CD8-positive, alpha-beta memory T cell (primary cell): ENCODE measurements at places on chromosomes 3 and 15.

DNA sequence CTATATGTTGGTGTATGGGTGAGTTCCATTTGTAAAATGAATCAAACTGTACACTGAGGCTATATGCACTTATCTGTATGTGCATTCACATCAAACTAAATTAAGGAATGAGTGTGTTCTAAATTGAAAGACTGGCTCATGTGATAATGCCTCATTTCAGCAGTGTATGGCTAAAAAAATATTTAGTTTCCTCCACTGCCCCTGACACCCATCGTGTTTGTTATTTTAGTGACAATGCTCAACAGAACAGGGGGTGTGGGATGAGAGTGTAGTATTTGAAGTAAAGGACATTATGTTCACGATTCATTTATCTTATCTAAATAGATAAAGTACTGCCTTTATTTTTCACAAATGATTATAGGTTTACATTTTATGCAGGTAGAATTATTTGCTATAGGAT lies 301.1 kb upstream of the ARPP21 start:
- no peak for DNase-seq

DNA sequence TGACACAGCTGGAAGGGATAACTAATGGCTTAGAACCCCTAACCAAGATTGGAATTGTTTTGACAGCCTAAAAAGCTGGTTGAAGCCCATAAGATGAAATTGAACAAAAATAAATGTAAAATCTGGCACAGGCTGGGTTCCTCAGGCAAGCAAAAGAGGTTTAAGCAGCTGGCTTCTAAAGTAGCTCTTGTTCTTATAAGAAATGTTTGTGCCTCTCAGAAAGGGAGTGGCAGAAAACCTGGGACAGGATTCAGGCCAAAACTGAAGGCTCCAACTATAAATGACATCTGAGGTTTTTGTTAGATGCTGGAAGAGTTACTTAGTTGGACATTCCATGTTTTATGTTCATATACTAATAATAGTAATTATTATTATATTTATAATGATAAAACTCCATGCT lies 378.3 kb downstream of the CNTN4 start:
- DNase-seq: no peak

- DNase-seq: no peak
Measured at GRCh38 chr3:5650303-5650702, 462.8 kb downstream of the EDEM1 start.

DNA sequence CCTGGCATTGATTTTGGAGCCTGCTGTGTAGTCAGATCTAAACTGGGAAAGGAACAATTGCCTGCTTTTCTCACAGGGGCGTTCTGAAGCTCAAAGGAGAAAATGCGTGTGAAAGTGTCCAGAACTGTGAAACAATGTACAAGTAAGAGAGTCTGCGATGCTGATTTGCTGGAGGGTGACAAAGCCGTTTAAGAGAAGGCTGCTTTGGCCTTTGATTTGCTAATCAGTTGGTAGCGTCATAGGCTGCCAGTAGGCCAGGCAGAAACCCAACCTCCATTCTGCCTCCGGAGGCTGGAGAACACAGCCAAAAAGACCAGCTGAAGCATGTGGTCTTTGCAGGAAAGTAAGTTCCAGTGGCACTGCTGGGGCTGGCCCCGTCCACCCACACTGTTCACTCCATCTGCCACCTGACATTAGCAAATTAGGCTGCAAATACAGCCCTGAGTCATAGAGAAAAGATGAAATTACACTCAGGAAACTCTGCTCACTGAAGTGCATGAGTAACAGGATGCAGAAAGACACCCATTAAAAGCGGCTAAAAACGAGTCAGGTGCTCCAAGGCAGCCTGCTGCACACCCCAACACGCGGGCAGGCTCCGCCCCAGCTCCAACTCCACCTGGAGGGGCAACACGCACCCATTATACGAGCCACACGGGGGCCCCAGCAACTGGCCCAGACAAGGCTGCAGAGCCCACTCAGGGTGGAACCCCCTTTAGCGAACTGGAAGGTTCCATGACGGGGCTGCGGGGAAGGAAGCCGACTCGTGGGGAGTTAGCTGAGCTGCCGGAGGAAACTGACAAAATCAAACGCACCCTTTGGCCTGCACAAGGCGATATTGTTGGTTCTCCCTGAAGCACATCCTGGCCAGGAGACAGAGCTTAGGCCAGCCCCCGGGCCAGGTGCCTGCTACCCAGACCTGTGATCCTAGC lies 31.6 kb downstream of the ZDHHC19 start:
- peak; percentile 89 for DNase-seq

DNA sequence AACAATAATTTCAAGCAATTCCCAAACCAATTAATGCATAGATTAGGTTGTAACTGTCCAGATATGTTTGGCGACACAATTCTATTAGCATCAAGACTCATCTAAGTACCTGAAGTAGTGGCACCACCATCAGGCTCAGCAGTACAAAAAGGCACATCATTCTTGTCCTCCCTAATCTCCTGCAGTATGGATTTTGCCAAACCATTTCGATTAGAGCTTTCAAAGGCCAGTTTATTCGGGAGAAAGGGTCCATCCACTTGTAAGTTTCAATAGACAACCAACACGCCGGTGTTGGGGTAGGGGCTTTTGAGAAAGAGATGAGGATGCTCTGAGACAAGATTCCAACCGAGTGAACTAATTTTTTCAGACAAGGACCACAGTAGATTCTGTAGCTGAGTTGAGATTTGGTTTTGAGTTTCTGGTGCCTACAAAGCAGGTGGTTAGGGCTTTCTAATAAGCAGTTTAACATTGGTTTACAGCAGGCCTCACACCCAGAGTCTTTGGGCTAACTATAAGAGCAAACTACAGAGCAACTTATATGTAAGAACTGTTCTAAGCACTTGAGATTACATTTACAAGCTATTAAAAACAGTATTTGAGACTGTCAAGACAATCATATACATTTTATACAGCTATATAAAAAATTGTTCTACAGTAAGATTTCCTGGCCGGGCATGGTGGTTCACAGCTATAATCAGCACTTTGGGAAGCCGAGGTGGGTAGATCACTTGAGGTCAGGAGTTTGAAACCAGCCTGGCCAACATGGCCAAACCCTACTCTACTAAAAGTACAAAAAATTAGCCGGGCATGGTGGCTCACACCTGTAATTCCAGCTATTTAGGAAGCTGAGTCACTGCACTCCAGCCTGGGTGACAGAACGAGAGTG lies 4.5 kb downstream of the RPL22L1 start:
- no peak for DNase-seq

GRCh38 chr3:106823701-106824100 lies 553.5 kb upstream of the CCDC54 start:
- no peak for DNase-seq

DNA sequence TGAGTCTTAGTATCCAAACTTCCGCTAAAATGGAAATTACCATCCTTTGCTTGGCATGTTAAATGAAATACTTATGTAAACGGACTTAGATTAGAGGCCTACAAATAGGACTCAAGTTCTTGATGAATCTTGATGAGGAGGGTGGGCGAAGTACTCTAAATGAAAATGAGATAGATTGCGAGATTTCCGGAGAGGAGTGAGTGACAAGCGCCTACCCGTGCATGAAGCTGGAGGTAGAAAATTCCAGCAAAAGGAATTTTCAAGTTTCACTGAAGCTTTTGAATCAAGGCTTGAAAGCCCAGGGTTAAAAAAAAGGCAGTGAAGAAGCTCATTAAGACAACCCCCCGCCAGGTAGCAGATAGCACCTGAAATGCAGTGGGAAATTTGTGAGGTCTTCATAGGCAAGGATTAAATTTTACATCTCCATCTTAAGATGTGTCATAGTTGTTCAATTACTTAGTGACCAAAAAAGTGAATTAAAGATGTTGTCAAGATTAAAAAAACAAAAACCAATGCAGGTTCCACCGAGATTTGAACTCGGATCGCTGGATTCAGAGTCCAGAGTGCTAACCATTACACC lies 655 bp upstream of the RAB11A start:
- DNase-seq: no peak

- no peak for DNase-seq
Measured at GRCh38 chr15:87209891-87210689, 1046.4 kb downstream of the NTRK3 start.

DNA sequence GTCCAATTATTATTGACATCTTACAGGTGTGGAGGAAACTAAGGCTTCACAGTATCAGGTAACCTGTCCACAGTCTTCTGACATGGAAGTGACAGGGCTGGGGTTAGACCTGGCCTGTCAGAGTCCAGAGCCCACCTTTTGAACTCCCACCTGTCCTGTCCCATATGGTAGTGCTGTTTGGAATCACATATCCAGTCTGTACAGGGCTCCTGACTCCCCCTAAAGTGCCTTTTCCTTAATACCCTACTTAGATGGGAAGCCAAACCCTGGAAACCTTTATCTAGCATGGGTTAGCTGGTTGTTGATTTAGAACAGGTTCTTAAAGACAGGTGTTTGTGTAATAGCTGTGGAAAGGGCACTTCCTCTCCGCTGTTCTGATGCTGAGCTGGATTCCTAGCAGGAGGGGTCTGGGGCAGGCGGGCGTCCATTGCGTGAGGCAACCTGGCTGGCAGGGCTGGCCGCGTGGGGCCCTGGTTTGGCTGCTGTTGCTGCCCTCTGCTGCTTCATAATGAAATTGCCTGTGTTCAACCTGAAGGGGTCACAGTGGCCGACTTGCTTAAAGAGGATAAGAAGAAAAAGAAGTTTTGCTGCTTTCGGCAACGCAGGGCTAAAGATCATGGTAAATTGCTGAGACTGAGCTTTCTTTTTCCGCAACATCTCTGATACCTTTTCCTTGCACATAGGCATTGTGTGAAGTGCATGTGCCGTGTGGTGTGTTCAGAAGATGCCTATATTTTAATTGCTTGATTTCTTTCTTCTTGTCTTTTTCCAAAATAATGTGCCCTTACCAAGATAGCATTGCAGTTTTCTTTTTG lies 136.2 kb downstream of the CHDH start:
- DNase-seq: peak; percentile 9

DNA sequence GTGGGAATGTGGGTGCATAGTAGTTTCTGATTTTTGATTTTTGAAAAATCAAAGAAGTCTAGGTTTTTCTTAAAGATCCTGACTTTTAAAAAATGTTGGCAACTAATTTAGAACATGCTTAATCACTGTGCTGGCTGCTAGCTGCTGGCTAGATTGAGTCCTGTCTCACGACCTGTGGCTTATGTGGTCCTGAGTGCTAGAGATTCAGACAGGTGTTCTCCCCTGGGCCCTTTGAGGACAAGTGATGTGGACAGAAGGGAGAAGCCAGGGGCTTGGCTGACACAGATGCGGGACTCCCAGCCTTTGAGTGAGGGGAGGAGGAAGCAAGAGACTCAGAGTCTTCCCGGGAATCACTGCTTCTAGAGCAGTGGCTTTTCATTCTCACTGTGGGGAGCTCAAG lies 47.5 kb downstream of the CORO2B start:
- no peak for DNase-seq

DNA sequence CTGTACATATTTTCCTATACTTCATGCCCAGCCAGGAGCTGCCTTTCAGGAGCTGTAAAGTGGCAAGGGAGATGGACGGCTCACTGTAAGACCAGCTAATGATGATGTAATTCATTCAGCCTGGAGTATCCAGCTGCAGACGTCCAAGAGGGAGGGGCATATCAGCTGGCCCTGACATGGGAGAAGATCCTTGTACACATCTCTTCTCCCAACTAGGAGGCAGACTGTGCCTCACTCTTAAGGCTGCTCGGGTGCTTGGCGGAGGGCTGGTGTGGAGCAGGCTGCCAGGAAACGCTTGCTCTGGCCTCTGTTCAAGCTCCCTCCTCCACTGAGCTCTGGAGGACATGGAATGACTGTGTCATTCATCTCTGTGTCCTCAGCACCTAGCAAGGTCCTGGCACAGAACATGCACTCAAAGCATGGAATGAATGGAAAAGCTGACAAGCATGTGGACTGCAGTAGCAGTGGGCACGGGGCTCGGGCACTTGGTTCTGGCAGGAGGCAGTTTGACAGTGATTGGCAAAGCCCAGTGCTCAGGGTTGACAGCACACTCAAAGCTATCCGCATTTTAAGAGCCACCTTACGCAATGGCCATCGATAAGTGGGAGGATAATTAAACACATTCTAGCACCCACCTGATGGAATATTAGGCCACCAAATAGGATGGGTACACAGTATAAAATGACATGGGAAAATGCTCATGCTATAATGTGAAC lies 72.4 kb downstream of the TBC1D2B start:
- no peak for DNase-seq

GRCh38 chr3:131505421-131505820 lies 2.6 kb upstream of the MRPL3 start:
- DNase-seq: no peak

DNA sequence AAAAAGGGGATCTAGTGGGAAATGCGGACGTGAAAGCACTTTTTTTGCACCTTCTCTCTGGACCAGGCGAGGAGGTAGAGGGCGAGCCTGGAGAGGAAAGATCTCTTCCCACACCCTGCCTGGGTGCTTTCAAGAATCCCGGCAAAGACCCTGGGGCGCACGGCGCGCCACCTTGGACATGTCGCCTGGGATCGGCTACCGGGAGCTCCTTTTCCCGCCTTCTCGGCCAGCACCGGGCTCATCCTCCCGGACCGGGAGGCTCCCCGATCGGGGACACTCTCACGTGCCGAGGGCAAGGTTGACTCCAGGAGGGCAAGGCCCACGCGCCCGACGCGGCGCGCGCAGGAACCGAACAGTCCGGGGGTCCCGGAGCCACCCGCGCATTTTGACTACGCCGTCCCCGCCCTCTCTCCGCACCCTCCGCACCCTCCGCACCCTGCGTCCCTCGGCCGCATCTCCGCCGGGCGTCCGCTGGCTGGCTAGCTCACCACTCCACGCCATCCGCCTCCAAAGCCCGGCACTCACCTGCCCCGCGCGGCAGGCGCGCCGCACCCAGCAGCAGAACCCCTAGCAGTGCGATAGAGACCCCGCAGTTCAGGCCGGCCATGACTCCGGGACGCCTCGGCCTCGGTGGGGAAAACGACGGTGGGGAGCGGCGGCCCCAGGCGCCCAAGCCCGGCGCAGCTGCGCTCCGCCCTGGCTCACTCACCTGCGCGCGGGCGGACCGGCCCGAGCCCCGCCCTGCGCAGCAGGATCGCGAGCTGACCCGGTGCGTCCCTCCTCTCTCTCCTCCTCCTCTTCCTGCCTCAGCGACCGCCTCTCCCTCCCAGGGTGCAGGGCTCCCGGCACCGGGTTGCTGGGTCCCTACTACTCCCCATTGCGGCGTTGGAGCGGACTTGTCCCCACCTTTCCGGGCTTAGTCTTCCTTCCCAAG lies at the start of gene CDCP1:
CDCP1 (minus strand) TSS at position 698 of the 934 bp plus-strand sequence; CDS start at position 607, 91 bp downstream.
- DNase-seq: no peak

GRCh38 chr15:66415360-66415759 lies 28.6 kb downstream of the MAP2K1 start:
- no peak for DNase-seq

DNA sequence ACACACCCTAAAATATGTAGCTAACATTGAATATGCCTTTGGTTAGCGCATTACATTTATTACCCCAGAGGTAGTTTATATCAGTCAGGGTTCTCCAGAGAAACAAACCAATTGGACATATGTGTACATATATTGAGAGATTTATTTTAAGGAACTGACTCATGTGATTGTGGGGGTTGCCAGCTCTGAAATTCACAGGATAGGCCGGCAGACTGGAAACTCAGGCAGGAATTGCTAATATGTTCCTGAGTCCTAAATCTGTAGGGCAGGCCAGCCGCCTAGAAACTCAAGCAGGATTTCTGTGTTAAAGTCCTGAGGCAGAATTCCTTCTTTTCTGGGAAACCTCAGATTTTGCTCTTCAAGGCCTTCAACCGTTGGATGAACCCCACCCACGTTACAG lies 189.7 kb downstream of the CDIN1 start:
- no peak for DNase-seq

- DNase-seq: no peak
Measured at GRCh38 chr3:184211718-184212117, 17.7 kb upstream of the VWA5B2 start.
